ENCODE measurements at places on chromosomes 5 and 9. TPM values are rescaled to one million over a fixed set of nuclear protein-coding genes. Genes with fewer than 3 reads are reported as not detected.

Gene IL13
- not detected for total RNA-seq

GRCh38 chr5:149215478-149216090 is 56.1 kb upstream of the AFAP1L1 start:
- no peak for DNase-seq

- no peak for DNase-seq
Measured at GRCh38 chr5:68950125-68950524, 143.7 kb upstream of the SLC30A5 start.

DNA sequence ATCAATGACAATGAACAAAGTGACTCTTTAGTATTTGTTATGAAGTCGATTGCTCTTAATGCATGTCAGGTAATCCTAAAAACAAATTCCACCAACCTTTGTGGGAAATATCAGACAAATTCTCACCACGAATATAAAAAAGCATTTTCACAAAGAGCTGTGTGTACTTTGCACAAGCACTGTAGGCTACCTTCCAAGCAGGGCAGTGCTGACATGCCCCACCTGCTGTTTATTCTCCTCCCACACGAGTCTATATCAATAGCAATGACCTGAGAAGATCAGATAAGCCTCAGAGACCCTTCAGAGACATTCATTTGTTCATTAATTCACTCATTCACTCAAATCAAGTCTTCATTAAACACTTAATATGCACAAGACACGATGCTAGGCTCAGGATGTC is 469.1 kb downstream of the ZSWIM6 start:
- DNase-seq, result no peak

Gene ENHO
- not detected for total RNA-seq

Gene PIP5K1B
- total RNA-seq, result 0.97 TPM

GRCh38 chr9:37286530-37287175 is 135.8 kb upstream of the GRHPR start:
- no peak for DNase-seq

Gene BNC2
- 12.4 TPM for total RNA-seq

GRCh38 chr5:1164696-1165630 is 36.4 kb upstream of the SLC6A19 start:
- DNase-seq, result no peak

DNA sequence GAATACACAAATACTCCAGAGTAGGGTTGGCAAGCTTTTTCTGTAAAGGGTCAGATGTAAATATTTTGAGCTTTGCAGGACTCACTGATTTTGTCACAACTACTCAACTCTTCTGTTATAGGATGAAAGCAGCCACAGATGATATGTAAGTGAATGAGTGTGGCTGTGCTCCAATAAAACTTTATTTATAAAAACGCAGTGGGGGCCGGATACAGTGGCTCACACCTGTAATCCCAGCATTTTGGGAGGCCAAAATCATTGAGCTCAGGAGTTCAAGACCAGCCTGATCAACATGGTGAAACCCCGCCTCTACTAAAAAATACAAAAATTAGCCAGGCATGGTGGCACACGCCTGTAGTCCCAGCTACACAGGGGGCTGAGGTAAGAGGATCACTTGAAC is 69.1 kb downstream of the FBXW11 start:
- no peak for DNase-seq

GRCh38 chr5:167939686-167940085 is 351.8 kb upstream of the WWC1 start:
- no peak for DNase-seq

DNA sequence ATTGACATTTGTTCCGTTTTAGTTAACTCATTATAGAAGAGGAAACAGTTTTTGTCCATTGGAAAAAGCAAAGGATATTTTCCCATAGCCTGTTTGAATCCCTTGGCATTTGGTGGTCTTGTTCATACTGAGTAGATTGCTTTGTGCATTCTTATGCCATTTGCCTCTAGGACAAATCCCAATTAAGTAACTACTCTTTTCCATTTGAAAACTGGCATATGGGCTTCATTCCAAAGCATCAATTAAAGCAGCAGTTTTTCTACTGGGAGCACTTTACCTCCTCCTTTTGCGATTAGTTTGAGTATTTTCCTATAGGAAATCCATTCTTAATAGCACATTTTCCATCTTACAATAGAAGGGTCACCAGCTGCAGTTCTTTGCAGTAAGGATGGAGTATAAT is 31.2 kb downstream of the GPR21 start:
- no peak for DNase-seq

DNA sequence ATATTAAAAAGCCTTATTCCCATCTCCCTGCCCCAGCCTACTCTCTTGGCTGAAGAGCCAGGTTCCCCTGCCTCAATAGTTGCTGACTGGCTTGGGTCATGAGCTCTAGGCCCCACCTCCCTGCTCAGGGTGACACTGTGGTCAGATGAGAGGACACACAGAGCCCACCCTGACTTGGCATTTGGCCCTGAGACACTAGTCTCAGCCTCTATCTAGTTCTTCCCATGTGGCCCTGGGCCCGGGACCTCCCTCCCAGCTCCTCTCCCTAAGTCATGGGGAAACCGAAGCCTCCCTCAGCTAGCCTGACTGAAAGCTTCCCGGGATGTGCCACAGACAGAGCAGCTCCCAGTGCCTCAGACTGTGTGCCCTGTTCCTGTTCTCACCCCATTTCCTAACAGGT is 5.8 kb upstream of the MYOZ3 start:
- no peak for DNase-seq

Gene OR1K1
- total RNA-seq, result not detected

- DNase-seq, result no peak
Measured at GRCh38 chr5:135149956-135150723, 116.1 kb upstream of the PITX1 start.

- no peak for DNase-seq
Measured at GRCh38 chr9:73081979-73082657, 69.5 kb upstream of the ANXA1 start.

Gene LSM11
- total RNA-seq, result 3.7 TPM

Gene CAVIN4
- 0.11 TPM for total RNA-seq

- DNase-seq, result no peak
Measured at GRCh38 chr5:2023196-2023595, 140.5 kb upstream of the IRX4 start.

GRCh38 chr9:2210201-2210600 is 195.1 kb downstream of the SMARCA2 start:
- DNase-seq, result no peak

Gene DIPK1B
- 1.1 TPM for total RNA-seq

GRCh38 chr9:136353757-136354488 is 9.6 kb downstream of the DNLZ start:
- no peak for DNase-seq

- DNase-seq, result no peak
Measured at GRCh38 chr5:36403632-36404311, 102.1 kb upstream of the RANBP3L start.

DNA sequence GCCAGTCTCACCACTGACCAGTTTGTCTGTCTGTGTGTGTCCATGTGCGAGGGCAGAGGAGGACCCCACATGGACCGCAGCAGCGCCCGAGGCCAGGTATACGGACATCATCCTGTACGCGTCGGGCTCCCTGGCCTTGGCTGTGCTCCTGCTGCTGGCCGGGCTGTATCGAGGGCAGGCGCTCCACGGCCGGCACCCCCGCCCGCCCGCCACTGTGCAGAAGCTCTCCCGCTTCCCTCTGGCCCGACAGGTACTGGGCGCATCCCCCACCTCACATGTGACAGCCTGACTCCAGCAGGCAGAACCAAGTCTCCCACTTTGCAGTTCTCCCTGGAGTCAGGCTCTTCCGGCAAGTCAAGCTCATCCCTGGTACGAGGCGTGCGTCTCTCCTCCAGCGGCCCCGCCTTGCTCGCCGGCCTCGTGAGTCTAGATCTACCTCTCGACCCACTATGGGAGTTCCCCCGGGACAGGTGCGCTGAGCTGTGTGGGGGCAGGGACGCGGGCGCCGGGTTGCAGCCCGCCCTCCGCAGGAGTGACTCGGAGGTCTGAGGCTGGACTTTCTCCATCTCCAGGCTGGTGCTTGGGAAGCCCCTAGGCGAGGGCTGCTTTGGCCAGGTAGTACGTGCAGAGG is 6.5 kb downstream of the FGFR4 start:
- no peak for DNase-seq

- DNase-seq, result no peak
Measured at GRCh38 chr5:110630350-110630749, 96.1 kb downstream of the TMEM232 start.

- DNase-seq, result no peak
Measured at GRCh38 chr5:71969460-71969859, 137.8 kb upstream of the MAP1B start.

DNA sequence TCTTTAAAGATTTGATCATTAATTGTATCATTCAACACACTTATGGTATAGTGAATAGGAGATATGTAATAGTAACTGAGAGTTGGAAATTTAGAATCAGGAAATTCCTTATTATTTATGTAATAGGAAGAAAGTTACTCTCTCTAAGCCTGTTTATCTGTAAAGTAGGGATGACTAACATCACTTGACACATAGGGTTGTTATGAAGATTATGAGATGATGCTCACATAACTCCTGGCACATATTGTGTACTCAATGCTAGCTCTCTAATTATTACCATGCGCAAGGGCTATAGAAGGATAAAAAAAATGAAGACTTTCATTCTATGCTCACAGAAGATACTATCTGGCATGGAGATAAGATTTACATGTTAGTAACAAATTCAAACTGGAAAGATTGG is 149.9 kb downstream of the ISOC1 start:
- no peak for DNase-seq

- DNase-seq, result no peak
Measured at GRCh38 chr9:136230365-136230764, 15.2 kb downstream of the QSOX2 start.

Gene KCNV2
- total RNA-seq, result not detected

Gene MYOZ3
- not detected for total RNA-seq

DNA sequence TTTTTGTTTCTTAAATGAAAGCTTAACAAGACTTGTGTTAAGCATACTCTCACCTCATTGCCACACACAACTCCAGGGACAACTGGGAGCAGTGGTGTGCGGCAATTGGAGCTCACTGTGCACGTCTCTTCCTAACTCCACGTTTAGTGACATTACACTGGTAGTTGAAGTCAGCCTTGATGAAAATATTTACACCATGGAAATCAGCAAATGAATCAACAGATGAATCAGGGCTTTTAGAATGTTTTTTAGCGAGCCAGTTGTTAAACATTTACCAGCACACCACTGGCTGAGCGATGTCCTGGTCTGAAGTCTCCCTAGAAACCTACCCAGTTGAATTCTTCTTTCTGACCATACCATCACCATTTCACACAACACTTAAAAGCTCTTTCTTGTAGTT is 67.3 kb downstream of the KLHL3 start:
- no peak for DNase-seq

Gene C5
- total RNA-seq, result 0.83 TPM

Gene CEL
- 3.8 TPM for total RNA-seq

Gene INSL6
- not detected for total RNA-seq

DNA sequence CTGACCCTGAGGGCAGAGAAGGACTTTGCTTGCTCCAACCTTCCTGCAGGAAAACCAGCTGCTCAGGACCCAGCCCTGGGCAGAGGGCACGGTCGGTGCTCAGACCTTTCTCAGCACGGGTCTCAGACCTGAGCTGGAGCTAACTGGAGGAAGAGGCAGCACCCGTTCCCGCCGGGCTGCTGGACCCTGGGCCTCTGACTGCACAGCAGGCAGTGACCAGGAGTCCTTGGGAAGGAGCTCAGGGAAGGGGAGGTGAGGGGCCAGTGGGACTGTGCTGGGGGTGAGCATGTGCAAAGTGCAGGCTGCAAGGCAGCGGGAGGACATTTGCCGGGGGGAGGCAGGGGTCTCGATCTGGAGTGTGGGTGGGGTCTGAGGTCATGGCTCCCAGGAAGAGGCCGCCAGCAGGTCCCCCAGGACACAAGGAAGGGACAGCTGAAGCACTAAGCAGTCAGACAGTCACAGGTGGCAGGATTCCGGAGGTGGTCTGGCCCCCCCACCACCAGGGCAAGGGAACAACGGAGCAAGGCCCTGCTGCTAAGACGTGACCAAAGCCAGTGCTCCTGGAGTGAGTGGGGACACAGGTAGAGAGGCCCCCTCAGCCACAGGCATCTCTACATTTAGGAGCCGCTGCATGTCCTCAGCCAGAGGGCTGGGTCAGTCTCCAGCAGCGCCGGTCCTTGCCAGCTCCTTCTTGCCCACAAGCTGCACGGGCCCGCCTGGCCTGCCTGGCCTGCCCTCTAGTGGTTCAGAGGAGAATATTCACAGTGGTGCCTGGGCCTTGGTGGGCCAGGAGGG is 4.8 kb upstream of the DPM2 start:
- no peak for DNase-seq

Gene ZNG1F
- 16.5 TPM for total RNA-seq

Gene NIM1K
- total RNA-seq, result 0.38 TPM

Measured in esophagus squamous epithelium (tissue), 5 donors.